ENCODE measurements at places on chromosomes 4 and X.

DNA sequence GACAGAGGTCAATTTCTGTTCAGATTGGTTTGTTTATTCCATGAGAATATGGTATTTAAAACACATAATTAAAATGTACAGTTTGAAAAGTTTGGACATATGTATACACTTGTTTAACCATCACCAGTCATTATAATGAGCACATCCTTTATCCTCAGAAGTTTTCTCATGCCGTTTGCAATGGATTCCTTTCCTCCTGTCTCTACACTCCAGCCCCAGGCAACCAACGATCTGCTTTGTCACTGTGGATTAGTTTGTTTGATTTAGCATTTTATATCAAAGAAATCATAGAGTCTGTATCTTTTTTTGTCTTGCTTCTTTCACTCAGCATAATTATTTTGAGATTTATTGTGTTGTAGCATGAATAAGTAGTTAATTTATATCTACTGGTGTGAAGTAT is 243.0 kb upstream of the TRAM1L1 start:
- DNase-seq, result no peak

DNA sequence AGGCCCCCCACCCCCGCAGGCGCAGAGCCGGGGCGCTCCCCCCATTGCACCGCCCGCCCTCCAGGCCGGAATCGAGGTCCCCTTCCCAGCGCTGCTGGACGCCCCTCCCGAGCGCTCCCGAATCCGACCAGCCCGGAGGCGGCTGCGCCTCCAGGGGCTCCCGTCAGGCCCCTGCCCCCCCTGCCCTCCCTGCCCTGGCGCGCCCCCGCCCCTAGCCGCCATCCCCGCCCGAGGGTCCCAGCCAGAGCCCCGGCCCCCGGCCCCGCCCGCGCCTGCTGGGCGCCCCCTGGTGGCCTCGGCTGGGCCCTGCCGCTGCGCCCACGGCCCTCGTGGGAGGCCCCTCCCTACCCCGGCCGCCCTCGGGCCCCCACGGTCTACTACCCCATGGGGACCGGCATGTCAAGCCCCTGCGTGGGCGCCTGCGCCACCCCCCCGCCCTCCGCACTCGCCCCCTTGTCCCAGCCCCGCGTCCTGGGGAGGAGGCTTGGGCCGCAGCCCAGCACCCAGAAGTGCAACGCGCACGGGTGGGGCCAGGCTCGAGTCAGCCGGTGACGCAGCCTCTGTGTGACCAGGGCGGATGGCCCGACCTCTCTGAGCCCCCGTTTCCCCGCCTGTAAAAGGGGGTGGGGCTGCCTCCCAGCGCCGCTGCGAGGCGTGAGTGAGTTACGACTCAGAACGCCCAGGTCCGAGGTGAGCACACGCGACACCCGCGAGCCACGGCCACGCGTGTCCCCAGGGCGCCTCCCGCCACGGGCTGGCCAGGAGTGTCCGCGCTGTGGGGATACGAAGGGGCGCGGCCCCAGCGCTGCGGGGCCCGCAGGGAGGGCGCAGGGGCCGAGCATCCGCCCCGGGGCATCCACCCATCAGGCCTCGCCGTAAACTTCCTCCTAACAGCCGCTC is 104.9 kb downstream of the FAM53A start:
- DNase-seq, result peak; percentile 65

DNA sequence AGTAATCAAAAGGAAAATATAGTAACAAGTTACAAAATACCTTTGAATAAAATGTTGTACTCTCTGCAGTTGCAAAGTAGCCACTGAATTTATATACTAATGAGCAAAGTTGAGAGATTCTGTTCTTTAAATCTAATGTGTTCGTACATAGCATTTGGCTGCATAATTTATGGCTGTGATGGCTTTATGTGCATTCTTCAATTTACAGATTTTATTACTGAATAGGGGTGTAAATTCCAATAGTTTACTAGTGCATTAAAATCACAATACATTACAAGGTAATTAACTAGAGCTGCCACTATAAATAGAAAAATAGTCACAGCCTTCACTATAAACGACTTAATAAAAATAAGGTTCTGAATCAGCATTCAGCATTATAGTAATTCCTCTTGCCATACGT is 620.0 kb downstream of the ADGRL3 start:
- no peak for DNase-seq

DNA sequence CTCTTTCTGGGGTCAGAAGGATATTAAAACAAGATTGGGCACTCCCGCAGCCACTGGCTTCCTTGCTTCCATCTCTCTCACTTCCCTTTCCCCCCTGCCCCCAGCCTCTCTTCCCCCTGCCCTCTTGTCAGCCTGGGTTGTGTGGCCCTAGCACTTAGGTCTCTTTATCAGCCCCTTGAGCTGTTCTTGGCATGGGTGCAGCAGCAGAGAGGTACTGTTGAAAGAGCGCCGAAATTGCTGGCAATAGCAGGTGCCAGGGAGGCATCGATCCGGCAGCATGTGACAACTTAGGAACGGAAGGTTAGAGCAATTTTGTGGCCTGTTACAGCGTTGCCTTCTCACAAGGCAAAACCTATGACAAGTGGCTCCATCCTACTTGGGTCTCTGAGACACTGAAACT is 333.1 kb upstream of the IGFBP7 start:
- no peak for DNase-seq

GRCh38 chr4:106450249-106450648 is 81.7 kb upstream of the GIMD1 start:
- DNase-seq, result no peak

DNA sequence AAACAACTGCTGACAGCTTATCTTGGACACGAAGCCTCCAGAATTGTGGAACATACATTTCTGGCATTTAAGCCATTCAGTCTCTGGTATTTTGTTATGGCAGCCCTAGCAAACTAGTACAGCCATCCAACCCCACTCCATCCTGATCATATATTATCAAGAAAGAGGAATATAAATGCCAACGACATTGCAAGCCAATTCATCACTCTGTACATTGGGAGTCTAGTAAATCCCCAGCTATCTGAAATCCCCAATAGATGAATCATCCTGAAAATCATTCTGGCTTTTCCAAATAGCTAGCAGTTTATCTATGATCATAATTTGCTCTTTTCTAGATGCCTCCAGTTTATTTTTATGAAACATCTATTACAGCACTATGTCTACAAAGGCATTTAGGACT is 41.1 kb downstream of the FRMD7 start:
- DNase-seq, result no peak

DNA sequence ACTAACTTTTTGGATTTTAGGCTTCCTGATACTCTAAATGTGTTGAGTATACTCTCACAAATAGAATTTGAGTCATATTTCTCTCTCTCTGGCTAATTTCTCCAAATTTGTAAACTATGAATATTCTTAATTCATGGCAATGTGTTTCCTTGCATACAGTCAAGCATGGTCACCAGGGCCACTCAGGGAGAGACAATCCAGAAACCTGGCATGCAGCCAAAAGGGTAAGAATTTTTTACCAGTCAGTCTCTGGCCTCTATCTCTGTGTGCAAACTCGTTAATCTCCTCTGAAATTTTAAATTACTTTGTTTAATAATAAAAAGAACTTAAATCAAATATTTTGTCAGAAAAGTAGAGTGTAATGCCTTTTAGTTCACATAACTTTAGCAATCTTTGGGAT is 179.8 kb downstream of the OR13H1 start:
- DNase-seq, result no peak

DNA sequence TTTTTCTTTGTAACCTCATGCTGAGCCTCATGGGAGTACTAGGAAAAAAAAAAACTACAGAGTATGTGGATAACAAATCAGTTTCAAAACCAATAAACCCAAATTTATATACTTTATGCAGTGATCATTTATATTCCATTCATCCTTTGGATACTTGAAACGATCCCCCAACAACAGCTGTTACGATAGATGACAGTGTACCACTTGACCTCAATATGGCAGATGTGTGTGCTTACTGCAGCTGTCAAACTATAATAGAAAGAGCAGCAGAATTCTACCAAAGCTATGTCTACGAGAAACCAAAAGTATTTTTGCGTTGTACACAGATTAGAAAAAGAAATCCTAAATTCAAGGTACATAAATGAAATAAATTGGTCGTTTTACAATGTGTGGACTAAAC is 337.8 kb downstream of the PDGFC start:
- no peak for DNase-seq

DNA sequence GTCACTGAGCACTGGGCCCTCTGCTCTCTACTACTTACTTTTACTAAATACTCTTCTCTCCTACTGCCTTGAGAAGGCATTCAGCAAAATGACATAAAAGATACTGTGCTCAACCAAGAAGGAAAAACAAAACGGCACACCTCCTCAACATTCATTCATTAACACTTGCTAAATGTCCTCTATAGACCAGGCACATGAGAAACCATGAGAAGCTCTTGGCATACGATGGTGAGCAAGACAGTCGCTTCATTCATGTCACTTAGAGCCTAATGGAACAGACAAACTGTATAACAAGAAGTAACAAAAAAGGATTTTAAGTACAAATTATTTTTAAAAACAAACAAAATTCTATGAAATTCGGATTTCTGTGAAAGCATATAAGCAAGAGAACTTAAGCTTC is 38.7 kb downstream of the COL25A1 start:
- no peak for DNase-seq

DNA sequence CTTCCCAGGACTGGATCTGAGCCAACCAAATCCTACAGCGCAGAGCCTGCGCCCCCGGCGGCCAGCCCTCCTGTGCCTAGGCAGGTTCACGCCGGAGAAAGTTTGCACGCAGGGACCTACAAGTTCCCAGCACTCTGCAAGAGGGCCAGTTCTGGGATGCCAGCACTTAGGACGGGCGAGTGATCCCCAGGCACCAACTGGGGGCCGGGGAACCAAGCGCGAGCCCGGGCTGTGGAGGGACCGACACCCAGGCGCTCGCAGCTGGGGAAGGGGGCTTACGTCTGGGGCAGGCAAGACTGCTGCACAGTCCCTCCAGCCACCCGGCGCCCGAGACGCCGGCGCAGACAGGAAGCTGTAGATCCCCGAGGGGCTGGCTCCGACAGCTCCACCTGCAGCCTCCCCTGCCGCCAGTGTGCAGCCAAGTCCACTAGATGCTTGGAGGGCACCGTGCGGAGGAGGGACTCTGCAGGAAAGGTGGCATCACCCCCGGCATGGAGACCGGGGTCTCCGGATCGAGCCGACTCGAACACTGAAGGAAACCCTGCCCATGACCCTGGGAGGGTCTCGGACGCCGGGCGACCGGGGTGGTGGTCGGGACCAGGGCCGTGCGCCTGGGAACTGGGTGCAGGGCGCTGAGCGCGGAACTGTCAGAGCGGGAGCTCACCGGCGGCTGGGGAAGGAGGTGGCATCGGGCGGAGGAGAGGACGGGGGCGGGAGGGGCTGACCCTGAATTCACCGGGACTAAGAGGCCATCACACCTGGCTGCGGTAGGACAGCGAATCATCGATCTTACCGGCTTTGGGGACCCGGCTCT is 566 bp downstream of the CORIN start:
- no peak for DNase-seq

DNA sequence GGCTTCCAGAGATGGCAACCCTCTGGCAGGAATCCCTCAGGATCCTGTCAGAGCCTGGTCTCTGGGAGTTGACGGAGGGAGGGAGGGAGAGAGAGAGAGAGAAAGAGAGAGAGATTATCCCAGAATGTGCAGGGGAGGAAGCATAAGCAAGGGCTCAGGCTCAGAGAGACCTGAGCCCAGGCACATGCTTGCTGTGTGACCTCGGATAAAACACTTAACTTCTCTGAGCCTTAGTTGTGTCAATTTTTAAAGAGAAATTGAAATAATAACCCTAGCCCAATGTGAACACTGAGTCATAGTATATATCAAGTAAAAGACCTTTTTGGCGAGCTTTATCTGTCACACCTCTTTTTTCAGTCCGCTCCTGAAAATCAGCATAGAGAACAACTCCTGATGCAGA is 473 bp upstream of the USP51 start:
- no peak for DNase-seq

DNA sequence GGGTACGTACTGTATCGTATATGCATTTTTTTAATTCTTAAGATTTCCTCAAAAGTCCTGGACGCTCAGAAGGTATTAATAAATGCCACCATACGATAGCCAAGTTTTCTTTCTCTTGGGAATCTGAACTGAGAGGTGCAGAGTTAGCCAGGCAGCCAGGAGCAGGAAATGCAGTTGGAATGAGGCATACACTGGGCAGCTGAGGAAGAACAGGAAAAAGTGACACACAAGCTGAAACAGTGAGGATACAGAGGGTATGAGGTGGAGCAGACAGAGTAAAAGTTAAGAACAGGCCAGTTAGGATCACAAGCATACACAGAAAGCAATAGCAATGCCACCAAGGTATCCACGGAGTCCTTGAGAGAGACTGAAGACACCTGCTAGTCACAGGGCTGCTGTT is 13.4 kb downstream of the UFSP2 start:
- no peak for DNase-seq

DNA sequence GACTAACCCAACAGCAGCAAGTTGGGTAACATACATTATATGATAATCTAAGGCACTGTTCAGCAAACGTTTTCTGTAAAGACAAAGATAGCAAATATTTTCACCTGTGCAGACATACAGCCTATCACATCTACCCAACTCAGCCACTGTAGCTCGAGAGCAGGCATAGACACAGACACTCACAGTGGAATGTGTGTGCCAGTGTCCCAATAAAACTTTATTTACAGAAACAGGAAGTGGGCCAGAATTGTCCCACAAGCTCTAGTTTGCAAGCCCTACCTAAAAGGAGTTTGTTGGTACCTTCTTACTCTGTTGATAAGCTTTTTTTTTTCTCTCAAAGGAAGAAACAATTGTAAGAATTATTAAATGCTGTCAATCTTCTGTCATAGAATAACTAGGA is 11.9 kb upstream of the FAM9A start:
- DNase-seq, result no peak

DNA sequence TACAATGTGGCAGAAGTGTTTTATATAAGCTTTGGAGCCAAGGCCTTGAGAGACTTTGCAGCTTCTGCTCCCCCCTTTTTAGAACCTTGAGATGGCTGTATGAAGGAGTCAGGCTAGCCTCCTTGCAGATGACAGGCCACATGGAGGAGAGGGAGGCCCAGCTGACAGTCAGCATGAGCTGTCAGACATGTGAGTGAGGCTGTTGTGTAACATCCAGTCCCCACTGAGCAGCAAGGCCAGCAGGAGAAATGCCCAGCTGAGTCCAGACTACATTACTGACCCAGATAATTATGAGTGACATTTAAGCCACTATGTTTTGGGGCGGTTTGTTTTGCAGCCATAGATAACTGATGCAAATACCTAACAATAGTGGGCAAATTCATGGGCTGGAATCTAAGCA is 515.3 kb upstream of the ARX start:
- no peak for DNase-seq

DNA sequence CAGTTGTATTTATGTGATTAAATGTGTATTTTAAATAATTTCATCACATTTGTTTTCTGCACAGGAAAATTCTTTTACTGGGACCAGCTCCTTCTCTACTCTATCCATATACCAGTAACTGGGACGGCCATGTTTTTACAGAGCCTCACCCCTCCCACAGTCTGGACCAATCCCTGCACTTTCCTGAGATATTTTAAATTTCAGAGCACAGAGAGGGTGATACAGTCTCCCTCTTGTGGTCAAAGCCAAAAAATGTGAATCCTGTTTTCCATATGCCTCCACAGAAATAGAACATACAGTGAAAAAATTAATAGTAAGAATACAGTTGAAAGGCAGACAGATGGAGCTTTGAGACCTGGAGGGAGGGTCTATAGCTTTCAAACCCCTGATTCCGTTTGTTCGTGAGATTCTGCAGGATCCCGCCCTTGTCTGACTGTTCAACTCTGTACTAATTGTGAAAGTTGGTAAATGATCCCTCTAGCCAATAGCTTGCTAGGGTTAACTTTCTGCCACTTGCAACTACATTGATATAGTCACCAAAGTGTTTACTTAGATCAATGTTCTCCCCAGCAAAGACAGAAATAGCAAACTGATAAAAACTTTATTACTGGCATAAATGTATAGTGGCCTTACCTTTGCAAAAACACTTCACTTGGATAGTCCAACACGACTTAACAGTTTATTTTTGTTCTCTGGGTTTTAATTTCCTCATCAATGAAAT is 172.2 kb downstream of the PPARGC1A start:
- DNase-seq, result no peak

Data from SW 1271 (cell line).